ENCODE measurements at places on chromosomes 12 and 14. TPM values are rescaled to one million over a fixed set of nuclear protein-coding genes. Genes with fewer than 3 reads are reported as not detected.

The ZFC3H1 gene
- 21.1 TPM for total RNA-seq

The HAL gene
- total RNA-seq, result under 0.01 TPM

The CLECL1 gene
- total RNA-seq, result not detected

The TDRD9 gene
- 0.37 TPM for total RNA-seq

The TARBP2 gene
- 39.8 TPM for total RNA-seq

The KCNH3 gene
- 0.09 TPM for total RNA-seq

The RNASE3 gene
- total RNA-seq, result not detected

The PAH gene
- not detected for total RNA-seq
